ENCODE measurements at places on chromosomes 16 and 17.
A peak's percentile ranks its signal among the peaks of the same experiment; 100 is the strongest.

DNA sequence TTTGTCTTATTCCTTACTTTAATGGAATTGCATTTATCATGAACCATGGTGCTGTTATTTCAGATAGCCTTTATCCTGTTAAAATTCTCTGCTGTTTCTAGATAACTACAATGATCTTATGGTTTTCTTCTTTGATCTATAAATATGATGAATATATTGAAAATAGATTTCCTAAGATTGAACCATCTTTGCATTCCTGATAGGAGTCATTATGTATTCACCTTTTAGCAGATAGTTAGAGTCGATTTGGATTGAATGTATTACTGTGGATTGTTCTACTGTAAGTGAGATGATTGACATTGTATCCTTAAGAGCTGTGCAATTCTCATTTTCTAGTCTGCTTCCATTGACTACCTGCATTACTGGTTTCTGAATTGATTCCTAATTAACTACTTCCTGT, 165.0 kb upstream of the CACNG3 start:
- no peak for DNase-seq

GRCh38 chr17:68612923-68613292, 11.7 kb upstream of the FAM20A start:
- peak; percentile 35 for DNase-seq

- no peak for DNase-seq
These were observed 32.4 kb downstream of the RAB11FIP3 start for GRCh38 chr16:457732-458400.

DNA sequence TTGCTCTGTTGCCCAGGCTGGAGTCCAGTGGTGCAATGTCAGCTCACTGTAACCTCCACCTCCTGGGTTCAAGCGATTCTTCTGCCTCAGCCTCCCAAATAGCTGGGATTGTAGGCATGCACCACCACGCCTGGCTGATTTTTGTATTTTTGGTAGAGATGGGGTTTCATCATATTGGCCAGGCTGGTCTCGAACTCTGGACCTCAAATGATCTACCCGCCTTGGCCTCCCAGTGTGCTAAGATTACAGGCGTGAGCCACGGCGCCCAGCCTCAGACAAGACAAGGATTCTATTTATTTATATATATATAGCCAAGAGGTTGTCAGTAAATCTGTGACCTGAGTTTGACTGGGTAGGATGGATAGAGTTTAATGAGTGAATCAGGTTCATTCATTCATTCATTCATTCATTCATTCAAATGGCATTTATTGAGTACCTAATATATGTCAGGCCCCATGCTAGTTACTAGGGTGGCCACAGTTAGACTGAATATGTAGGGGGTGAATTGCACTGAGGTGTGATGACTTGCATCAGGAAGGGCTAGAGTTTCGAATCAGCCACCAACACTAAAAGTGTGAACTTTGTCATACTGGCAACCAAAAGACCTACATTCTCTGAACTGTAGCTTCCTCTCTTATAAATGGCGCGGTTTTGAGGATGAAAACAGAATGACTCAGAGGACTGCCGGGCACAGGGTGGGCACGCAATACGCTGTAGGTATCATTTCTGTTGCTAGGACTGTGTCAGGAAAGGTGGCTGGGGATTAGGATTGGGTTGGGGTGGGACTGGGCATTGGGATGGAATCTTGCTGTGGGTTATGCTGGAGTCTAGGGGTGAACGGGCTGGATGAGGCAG, 37.8 kb downstream of the ITGAE start:
- DNase-seq: peak; percentile 90

GRCh38 chr16:89458967-89459366, 31.4 kb downstream of the ANKRD11 start:
- no peak for DNase-seq

GRCh38 chr16:68873635-68874471, 30.5 kb downstream of the TANGO6 start:
- no peak for DNase-seq

GRCh38 chr16:68064791-68065365, 20.3 kb upstream of the NFATC3 start:
- DNase-seq: peak; percentile 60

DNA sequence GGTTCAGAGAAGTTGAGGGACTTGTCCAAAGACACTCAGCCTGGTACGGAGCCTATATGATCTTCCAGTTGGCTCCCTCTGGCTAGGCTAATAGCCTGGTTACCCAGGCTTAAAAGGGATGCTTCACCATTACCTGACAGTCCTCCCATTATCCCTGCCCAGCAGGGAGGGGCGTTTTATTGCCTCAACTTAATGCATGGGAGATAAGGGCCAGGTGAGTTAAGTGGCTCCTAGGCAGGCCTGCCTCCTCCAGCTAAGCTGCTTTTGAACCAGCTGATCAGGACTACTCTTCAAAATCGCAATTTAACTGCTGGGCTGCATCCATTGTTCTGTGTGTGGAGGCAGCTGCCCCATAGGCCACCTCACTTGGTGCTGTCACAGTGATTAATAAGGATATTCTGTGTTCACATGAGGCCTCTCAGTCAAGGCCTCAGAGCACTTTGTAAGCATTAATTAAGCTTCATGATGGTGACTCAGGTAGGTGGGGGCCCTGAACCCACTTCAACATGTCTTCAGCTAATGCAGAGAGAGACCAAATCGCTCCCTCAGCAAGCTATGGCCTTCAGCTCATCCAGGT, 27.9 kb downstream of the SMPD3 start:
- no peak for DNase-seq

DNA sequence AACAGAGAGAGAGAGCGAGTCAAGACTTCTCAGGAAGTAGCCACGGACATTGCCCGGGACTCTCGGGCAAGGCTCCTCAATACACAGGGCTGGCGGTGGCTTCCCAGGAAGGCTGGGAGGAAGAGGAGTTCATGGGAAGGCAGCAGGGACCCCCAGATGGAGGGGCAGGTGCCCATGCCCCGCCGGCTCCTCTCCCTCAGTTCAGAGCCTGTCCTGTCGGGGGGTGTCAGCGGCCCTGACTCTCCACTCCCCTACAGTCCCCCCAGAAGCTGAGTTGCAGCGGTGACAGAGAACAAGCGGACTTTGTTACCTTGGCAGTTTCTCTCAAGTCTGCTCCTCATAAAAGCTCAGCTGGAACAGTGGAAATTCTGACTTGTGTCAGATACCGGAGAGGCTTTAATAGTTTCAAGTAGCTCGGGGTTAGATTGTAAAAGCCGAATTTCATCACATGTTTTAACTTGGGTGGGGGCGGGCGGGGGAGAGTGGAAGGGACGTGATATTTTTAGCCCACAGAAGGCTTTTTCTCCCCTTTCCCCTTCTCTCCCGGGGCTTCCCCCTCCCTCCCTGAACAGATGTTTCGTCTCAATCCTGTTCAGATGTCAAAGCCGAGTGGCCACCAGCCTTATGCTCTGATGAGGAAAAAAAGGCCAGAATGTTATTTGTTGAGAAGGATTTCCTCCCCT, 65.2 kb downstream of the NKD1 start:
- peak; percentile 31 for DNase-seq

DNA sequence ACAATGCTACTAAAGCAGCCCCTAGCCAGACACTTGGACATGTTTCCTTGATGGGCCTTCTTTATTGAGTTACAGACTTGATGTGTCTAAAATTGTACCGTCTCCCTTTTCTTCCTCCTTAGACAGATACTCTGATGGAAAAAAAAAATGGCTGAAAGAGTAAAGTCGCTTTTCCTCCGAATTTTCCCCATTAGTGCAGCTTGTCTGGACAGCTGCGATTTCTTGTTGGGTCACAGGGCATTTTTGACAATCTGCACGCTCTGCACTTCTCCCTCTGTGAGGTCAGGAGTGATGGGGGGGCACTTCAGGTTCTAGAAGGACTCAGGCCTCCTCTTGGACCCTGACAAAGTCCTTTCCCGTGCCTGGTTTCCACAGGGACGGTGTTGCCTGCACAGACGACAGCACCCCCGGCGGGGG, 968 bp upstream of the PRKAR1A start:
- no peak for DNase-seq

- DNase-seq: no peak
These were observed 85.1 kb downstream of the SOCS1 start for GRCh38 chr16:11170696-11171447.

DNA sequence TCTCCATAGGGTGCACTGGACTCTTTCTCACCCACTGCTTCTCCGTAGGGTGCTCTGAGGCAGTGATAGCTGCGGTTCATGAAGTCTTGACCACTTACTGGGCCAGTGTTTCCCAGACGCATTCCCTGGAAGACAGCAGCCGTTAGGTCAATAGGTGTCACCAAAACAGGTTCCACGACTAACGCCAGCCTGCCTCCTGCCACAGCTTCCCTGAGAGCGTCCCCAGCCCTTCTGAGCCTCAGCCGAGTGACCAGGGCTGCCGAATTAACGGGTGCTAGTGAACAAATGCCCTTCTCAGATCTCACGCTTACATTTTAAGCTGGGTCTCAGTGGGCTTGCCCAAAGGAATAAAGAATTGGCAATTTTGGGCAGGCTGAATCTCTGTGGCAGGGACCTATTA, 188.7 kb upstream of the TNRC6C start:
- no peak for DNase-seq

- DNase-seq: peak; percentile 97
These were observed 1.9 kb downstream of the MED11 start for GRCh38 chr17:4733073-4733531.

DNA sequence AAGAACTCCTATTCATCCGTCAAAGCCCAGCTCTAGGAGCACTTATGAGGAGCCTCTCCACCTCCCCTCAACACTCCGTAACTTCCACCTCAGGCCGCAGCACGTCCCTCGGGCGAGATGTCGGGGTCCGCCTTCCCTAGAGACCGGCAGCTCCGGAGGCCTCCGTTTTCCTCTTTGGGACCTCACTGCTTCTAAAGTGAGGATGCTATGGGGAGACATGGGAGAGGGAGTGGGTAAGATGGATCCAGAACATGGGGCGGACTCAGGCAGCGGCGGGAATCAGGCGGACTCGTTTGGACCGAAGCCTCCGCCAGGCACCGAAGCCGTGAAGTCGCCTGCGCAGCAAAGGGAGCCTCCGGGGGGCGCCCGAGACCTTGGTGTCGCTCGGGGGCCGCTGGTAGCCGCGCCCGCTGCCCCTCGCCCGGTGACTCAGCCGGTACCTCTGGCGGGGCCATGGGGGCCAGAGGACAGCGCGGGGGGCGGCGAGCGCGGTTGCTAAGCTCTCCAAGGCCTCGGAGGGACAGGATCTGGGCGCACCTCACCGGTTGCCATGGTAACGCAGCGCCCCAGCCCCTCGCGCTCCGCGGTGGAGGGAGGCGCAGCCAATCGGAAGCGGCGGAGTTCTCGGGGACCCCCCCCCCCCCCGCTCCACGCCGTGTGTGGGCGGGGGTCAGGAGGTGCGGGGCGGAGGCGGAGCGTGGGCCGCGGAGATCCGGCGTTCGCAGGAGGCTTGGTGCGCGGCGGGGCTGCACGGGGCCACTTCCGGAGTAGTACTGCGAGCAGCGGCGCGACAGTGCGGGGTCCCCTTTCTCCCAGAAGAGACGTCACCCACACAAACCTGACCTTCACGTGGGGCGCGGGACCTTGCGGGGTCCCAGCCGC, 1.3 kb upstream of the HIC1 start:
- DNase-seq: peak; percentile 36

DNA sequence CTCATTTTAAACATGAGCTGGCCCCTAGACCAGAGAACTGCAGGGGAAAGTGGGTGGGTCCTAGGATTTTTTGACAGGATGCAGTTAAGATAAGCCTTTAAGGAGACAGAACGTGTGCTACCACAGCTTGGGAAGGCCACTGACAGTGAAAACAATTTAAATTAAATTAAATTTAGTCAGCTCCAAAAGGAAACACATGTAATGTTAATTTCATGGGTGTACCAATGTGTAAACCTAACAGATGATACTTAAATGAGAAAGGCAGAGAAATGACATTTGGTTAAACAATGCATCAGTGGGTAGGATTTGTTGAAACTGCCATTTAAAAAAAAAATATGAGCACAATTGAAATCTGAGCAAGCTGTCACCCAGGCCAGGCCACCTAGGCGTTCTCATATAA, 250.8 kb downstream of the XYLT1 start:
- no peak for DNase-seq

DNA sequence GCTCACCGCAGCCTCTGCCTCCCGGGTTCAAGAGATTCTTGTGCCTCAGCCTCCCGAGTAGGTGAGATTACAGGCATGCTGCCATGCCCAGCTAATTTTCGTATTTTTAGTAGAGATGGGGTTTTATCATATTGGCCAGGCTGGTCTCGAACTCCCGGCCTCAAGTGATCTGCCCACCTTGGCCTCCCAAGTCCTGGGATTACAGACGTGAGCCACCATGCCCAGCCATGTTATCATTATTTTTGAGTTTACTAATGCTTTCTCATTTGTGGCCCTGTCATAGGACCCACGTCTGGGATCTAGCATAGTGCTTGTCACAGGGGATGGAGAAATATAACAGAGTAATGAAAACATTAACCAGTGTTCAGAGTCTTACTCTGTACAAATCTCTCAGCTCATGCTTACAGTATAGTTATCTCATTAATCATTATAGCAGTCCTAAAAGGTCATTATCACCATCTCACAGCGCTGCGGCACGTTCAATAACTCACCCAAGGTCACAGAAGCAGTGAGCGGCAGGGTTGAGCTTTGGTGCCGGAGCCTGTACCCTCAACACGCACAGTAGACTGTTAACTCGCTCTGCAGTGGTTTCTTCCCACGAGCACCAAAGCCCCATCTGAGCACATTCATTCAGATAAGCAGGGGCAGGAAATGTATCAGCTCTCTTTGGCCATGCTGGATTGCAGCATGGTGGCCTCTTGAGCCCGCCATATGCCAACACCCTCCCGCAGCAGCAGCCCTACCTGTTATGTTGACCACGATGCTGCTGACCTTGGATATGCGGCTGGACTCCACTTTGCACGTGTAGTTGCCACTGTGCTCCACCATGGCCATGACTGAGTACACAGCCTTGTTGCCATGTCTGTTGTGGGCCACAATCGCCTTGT, 21.4 kb downstream of the PECAM1 start:
- no peak for DNase-seq
